ENCODE measurements at places on chromosomes 1 and 21. TPM values are rescaled to one million over a fixed set of nuclear protein-coding genes. Genes with fewer than 3 reads are reported as not detected.

The NECTIN4 gene
- total RNA-seq, result 2.2 TPM

The MYOG gene
- not detected for total RNA-seq

The NHLH1 gene
- total RNA-seq, result 0.76 TPM

The C1orf116 gene
- 6.9 TPM for total RNA-seq

The HDAC1 gene
- 52.0 TPM for total RNA-seq

The MROH9 gene
- total RNA-seq, result not detected
